ENCODE measurements at places on chromosomes 2 and 18. TPM values are rescaled to one million over a fixed set of nuclear protein-coding genes. Genes with fewer than 3 reads are reported as not detected.

GRCh38 chr18:37361335-37362157 is 204.1 kb downstream of the CELF4 start:
- peak; percentile 71 for DNase-seq

Gene COL4A3
- 2.1 TPM for total RNA-seq

GRCh38 chr2:227804975-227805374 is 8.7 kb upstream of the CCL20 start:
- no peak for DNase-seq

GRCh38 chr2:202090530-202090929 is 17.5 kb downstream of the KIAA2012 start:
- no peak for DNase-seq

Gene TP53I3
- 23.2 TPM for total RNA-seq

- DNase-seq, result no peak
These were observed 27.7 kb downstream of the KLHL29 start for GRCh38 chr2:23412556-23413155.

Gene SRSF7
- total RNA-seq, result 149 TPM

Data from endodermal cell (in vitro differentiated cells).